BJ (cell line): ENCODE measurements at places on chromosomes 3 and 15.

DNA sequence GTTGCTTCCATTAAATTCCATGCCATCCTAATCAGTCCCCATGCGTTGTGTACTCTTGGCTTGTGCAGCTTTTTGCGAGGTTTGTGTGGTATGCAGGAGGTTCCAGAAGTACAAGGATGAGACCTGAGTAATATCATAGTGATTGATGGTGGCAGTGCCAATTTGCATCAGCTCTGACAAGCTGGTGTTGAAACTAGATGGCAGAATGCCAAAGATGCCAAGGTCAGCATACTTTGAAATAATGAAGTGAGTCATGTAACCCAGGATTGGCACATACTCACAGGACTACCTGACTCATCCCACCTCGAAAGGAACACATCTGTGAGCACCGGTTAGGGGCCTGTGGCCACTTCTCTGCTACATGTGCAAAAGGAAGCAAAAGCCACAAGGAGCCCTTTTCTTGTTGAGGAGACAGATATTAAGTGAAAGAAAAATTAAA is 14.3 kb downstream of the KAT2B start:
- no peak for DNase-seq

DNA sequence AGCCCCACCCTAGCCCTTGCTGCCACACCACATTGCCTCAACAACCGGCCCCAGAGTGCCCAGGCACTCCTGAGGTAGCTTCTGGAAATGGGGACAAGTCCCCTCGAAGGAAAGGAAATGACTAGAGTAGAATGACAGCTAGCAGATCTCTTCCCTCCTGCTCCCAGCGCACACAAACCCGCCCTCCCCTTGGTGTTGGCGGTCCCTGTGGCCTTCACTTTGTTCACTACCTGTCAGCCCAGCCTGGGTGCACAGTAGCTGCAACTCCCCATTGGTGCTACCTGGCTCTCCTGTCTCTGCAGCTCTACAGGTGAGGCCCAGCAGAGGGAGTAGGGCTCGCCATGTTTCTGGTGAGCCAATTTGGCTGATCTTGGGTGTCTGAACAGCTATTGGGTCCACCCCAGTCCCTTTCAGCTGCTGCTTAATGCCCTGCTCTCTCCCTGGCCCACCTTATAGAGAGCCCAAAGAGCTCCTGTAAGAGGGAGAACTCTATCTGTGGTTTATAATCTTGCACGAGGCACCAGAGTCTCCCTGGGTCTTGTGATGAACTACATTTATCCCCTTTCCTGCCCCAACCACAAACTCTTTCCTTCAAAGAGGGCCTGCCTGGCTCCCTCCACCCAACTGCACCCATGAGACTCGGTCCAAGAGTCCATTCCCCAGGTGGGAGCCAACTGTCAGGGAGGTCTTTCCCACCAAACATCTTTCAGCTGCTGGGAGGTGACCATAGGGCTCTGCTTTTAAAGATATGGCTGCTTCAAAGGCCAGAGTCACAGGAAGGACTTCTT is 39.1 kb downstream of the MESD start:
- no peak for DNase-seq

GRCh38 chr3:57893668-57894067 is 114.6 kb upstream of the FLNB start:
- no peak for DNase-seq

DNA sequence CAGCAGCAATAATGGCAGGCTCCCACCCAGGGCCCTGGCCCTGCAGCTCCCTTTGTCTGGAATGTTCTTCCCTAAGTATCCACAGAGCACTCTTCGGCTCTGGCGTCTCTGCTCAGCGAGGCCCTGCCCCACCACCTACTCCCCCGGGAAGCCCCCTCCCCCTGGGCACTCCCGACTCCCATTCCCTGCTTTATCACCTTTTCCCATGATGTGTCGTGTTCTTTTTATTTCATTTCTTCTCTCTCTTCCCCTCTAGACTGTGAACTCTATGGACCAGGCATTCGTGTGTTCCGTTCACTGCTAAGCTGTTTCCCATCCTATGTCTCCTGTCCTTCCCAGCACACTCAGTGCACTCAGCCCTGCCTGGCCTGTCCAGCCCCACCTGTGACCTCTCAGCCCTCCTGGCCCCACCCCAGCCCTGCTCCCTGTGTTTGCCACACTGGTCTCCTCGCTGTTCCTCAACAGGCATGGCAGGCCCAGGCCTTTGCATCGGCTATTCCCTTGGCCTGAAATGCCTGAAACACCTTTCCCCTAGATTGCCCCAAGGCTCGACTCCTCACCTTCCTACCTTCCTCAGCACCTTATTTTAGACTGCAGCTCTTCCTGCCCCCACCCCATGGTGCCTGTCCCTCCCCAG is 107.4 kb downstream of the TPRA1 start:
- DNase-seq = no peak

- no peak for DNase-seq
Observed at GRCh38 chr15:45050587-45050986, 27.6 kb downstream of the SORD start.

DNA sequence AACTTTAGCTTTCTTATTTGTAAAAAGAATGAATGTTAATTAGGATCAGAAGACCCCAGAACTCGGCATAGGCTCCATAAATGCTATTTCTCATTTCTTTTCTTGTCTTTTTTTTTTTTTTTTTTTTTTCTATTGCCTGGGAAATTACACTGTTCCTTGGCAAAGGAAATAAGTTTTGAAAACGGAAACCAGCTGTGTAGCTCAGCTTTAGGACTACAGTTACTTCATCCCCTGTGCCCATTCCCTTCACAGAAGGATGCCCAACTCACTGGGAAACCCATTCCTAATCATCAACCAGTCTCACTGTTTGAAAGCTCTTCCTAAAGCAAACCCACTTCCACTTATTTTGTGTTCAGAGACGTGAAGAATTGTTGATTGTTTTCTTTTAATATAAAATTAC is 254.0 kb upstream of the IL12A start:
- no peak for DNase-seq

- no peak for DNase-seq
Observed at GRCh38 chr15:31305375-31305774, 21.3 kb upstream of the KLF13 start.

DNA sequence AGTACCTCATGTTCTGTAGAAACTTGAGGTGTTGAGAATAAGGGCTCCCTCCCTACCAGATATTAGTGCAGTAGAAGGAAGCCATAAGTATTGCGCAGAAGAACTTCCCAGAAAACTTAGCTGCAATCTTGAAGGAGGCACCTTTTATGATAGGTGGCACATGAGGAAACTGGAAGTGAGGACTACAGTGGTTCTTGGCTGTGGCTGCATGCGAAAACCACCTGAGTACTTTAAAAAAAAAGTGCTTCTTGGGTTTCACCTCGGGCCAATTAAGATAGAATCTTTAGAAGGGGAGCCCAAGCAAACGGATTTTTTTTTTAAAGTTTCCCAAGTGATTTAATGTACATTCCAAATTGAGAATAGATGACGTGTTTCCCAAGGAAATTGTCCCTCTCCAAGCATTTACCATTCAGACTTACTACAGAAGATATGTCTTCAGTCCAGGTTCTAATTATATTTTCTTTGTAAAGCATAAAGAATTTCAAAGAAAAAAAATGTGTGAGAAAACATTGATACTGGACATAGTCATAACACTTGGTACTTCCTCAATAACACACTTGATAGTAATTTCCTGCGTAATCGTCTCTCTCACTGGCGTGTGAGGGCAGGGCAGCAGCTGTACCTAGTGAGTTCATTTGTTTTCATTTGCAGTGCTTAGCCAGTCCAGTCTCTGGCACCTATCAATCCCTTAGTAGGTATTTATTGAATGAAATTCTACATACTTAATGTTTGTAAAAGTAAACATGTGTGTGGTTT is 12.3 kb upstream of the NR1I2 start:
- DNase-seq = no peak

DNA sequence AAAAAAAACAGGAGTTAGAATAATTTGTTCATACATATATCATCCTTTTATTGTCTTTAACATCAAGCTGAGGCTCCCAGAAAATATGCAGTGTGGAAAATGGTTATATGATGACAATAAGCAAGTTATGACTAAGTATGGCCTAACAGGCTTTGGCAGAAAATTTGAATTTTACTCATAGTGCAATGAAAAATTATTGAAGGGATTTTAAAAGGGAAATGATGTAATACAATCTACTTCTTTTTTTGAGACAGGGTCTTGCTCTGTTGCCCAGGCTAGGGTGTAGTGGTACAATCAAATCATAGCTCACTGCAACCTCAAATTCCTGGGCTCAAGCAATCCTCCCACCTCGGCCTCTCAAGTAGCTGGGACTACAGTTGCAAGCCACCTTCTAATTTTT is 78.7 kb downstream of the FAIM start:
- no peak for DNase-seq

- no peak for DNase-seq
Observed at GRCh38 chr3:10513306-10513705, 7.9 kb upstream of the ATP2B2 start.

DNA sequence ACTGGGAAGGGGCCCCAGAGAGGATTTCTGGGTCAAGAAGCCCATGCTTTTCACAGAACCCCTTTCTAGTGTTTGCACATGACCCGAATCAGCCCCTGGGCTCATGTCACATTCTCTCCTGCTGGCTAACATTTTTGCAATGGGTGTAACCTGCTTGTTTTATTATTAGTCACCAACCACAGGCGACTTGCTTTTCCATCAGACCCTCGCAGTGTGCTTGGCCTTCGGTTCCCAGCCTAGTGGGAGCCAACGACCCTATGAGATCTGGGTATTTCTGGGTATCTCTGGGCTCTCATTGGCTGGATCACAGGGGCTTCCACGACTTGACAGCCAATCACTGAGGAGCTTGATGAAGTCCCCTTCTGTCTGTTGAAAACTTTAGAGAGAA is 11.0 kb upstream of the FBLN2 start:
- peak; percentile 92 for DNase-seq

- DNase-seq = no peak
Observed at GRCh38 chr3:107524326-107524840, 1.6 kb downstream of the BBX start.

GRCh38 chr3:29144361-29144760 is 136.5 kb upstream of the RBMS3 start:
- no peak for DNase-seq

DNA sequence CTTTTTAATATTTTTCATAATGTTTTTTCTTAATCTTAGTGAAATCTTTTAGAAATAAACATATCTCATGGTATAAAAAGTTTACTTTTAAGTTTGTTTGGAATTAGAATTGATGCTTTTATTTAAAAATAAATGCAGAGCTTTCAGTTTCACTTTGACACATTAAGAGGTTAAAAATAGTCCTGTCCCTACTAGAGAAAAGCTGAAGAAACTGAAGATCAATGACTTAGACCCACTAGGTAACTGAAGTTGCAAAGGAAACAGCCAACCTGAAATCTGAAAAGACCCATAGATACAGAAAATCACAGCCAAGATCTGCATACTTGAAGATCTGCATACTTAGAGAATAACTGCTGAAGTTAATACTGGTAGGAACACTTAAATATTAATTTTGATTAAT is 237.6 kb downstream of the RAP2B start:
- no peak for DNase-seq

DNA sequence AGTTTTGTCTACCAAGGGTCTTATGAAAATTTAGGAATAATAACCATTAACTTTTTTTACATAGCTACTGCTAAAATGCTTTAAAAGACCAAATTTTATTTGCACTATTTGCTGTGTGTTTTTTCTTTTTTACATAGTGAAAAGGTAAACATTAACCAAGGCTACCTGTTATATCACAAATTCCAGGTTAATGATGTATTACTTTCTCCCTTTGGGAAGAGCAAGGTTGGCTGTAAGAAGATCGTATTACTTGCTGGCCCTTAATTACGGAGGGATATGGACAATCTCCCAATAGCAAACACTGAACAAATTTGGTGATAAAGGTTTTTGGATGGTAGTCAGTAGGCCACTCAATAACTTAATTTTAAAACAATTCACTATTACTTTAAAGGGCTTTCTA is 22.4 kb downstream of the LRRC58 start:
- DNase-seq = no peak

GRCh38 chr3:139940622-139941021 is 5.6 kb downstream of the CLSTN2 start:
- no peak for DNase-seq

DNA sequence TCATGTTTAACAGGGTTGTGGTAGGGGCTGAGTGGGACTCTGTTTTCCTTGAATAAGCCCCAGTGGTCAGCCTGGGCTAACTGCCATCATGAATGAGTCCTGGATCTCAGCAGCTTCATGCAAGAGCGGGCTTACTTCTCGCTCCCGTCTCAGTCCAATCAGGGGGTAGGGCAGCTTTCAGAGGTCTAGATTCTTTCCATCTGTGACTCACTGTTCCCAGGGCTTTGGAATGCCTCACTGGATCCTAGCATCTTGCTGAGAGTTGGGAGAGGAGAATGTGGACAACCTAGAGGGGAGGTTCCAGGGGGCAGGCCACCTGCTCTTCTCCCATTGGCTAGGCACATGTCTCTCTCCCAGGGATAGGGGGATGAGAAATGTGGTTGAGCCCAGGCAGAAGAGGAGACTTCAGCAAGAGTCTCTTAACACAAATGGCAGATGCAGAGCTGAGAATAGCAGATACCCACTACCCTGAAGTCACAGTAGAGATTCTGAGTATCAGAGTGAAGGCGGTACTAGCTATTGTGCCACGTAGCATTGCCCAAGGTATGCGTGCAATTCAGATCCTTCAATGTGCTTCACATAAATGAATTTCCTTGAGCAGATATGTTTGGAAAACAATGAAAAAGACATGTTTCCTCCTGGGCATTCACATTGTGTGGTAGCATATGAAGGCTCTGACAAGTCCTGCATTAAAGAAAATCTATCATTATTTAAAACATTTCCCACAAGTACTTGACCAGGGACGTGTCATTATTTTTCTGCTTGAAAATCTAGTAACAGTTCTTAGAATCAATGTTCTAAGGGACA is 257.7 kb upstream of the PROK2 start:
- peak; percentile 35 for DNase-seq

GRCh38 chr3:29370476-29371420 is 89.9 kb downstream of the RBMS3 start:
- DNase-seq = no peak

- peak; percentile 76 for DNase-seq
Observed at GRCh38 chr3:58564456-58565160, 12.6 kb downstream of the FAM107A start.
